ENCODE measurements at places on chromosomes 2 and 18.

DNA sequence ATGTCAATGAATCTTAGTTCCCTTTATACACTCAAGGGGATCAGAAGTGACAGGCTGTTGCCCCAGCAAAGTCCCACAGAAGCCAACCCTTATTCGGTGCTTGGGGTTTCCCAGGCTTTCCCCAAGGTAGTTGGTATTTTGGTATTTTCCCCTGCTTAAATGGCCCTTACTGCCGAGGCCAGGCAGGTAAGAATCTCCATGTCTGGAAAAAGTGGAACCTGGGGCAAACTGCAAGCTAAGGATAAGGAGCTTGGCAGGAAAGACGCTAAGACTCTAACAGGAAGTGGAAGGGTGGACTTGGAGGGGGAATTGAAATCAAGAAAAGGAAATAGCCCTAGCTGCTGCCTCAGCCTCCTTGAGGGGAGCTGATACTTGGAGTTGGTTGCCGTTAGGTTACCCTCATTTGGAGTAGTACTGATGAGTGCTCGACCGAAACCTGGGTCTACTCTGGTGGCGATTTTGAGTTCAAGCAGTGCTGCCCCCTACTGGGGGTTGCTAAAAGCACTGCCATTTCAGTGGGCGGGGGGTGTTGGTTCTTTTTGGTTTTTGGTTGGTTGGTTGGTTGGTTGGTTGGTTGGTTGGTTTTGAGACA lies 3.3 kb upstream of the GPBAR1 start:
- DNase-seq = peak; percentile 39

- DNase-seq = no peak
Observed at GRCh38 chr2:131120815-131121317, 15.7 kb downstream of the PLEKHB2 start.

DNA sequence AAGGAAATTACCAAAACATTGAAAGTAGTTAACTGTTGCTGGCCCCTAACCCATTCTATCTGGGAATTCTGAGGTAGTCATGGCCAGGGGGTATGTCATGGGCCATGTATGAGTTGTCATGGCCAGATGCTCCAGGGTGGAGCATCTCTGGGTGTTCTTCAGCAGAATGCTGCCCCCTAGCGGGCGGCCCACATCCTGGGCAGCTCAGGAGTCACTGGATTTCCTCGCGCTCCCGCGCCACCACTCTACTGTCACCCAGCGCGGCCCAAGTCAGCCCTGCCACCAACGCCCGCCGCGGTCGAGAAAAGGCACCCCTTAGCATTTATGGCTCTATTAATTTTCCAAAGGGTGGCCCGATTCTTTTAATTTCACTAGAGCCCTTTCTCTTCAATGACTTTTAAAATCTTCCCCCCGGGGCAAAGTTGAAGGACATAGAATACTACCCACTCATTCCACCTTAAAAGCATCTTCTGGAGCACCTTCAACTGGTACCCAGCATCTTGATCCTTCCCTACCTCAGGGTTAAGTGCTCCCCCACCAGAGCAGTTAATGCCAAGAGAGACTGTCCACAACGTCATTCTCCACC lies 41.6 kb downstream of the PKDCC start:
- peak; percentile 17 for DNase-seq

DNA sequence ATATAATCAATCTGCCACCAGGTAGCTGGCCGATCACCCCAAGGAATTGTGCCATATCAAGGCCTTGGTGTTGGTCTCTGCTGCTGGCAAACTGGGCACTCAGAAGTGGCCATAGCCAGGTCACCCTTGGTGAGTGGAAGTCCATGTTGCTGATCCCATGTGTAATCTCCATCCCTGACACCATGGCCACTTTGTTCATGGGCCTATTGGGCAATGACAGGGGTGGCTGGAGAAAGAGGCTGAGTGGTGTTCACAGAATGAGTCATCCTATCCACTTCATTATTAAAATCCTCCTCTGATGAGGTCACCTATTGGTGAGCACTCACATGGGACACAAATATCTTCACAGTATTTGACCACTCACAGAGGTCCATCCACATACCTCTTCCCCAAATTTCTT lies 26.7 kb upstream of the CD226 start:
- no peak for DNase-seq

DNA sequence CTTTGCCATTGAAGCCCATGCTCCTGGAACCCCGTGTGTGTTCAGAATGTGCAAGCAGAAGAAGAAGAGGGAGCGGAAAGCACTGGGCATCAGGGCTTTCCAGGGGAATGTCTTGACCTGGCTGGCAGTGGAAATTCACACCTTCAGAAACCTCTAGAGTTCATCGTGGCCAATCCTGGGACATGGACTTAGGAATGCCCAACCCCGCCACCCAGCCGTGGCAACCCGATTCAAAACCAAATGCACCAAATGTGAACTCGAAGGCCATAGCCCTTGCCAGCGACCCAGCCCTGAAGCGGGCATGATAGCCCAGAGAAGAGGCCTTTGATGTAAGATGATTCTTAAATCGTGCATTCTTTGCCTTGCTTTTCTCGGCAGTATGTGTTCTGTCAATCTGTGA lies 69.4 kb downstream of the ADI1 start:
- DNase-seq = no peak

DNA sequence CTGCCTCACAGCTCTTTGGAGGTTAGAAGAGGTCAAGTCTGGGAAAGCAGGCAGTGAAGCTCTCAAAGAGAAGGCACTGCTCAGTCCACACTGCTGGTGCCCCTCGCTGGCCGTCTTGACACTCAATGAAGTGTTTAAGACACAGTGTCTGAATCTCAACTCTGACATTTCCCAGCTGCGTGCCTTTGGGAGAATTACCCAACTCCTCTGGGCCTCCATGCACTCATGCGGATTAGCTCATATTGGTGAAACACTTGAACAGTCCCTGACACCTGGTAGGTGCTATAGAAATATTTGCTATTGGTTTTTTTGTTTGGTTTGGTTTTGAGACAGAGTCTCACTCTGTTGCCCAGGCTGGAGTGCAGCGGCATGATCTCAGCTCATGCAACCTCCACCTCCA lies 281.0 kb downstream of the SRBD1 start:
- DNase-seq = no peak

GRCh38 chr2:10378189-10378588 lies 69.9 kb downstream of the ODC1 start:
- DNase-seq = peak; percentile 7

- DNase-seq = no peak
Observed at GRCh38 chr18:23415515-23415914, 37.6 kb upstream of the RIOK3 start.

GRCh38 chr2:212536817-212537725 lies 1.5 kb downstream of the ERBB4 start:
- DNase-seq = no peak

- DNase-seq = no peak
Observed at GRCh38 chr2:239094867-239095266, 247.0 kb downstream of the TWIST2 start.

DNA sequence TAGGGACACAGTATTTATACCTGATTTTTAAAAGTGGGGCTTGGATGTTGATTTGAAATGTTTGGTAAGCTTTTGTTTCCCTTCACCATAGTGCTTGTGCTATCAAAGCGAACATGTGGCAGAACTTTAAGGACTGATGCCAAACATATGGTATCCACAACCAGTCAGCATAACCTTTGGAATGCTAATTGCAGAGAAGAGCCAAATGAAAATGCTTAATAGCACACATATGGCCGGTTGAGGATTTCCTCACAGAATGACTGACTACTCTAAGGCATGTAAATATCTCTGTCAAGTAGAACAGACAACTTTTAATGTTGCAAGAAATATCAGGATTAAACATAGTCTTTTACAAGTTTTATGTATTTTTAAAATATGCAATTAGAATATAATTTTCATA lies 120.9 kb upstream of the COL3A1 start:
- no peak for DNase-seq

GRCh38 chr2:239966029-239966852 lies 58.9 kb downstream of the NDUFA10 start:
- no peak for DNase-seq

GRCh38 chr18:75226956-75227316 lies 16.3 kb downstream of the TSHZ1 start:
- DNase-seq = no peak

DNA sequence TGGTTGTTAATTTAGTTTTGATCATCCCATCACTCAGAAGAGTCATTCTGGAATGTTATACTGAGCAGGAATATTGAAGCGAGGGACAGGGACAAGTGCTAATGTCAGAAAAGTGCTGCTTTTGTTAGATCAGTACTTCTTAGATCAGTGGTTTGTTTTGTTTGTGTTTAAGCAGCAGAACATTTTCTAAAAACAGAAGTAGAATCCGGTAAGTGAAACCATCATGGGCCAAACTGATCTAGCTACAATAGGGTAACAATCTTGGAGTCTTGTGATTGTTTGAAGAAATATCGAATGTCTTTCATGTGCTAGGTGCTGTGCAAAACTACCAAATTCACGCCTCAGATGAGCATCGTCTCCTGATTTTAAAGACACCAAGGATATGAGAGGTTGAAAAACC lies 45.1 kb upstream of the SEC11C start:
- DNase-seq = no peak
